Glutamatergic neuron (in vitro differentiated cells): ENCODE measurements at places on chromosomes 2 and 18.

- peak overlapping the region; percentile 34 for H3K4me3 ChIP-seq
- no peak for DNase-seq
- peaks cover 18% of the 10 kb centered on the region for H3K27me3 ChIP-seq
- H3K36me3 ChIP-seq: no peaks in the 10 kb centered on the region
- no peak overlapping the region for H3K27ac ChIP-seq
These were observed 123.1 kb downstream of the CELF4 start for GRCh38 chr18:37442477-37442876.

DNA sequence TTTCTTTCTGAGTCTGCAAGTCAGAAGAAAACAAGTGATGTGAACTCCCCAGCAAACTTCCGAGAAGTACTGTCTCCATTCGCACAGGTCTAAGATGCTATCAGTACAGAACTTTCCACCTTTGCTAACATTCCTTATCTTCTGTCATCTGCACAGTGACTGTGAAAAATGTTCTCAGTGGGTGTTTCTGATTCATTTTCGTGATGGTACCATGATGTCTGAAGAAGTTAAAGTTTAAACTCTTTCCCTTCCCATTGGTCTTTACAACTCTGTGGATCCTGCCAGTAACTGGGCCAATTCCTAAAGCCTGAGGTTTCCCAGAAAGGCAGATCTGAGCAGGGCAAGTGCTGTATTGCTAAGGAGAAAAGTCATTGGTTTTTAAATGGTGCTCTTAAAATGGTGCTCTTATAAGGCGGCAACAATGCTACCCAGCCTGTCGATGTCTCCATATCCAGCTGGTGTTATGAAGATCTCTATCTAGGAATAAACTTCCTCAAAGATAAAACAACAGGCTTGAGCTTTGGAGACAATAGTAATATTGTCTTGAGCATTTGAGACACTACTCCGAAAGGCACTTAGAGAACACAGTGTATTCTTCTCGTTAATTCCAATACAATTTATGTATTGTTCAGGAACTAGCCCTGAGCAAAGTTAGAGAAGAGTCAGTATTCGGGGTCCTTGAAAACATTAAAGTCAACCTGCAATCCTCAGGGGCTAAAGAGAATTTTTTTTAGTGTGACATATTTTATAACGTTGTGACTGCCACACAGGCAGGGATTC, 232.3 kb downstream of the OSR1 start:
- no peak overlapping the region for H3K4me3 ChIP-seq
- no peak overlapping the region for H3K27ac ChIP-seq
- H3K4me1 ChIP-seq: no peaks in the 10 kb centered on the region
- no peaks in the 10 kb centered on the region for H3K36me3 ChIP-seq
- no peaks in the 10 kb centered on the region for H3K27me3 ChIP-seq
- no peak for DNase-seq

GRCh38 chr2:195533771-195534642, 123.0 kb upstream of the SLC39A10 start:
- no peaks in the 10 kb centered on the region for H3K27me3 ChIP-seq
- H3K36me3 ChIP-seq: no peaks in the 10 kb centered on the region
- H3K27ac ChIP-seq: no peak overlapping the region
- no peak for DNase-seq
- H3K4me1 ChIP-seq: no peaks in the 10 kb centered on the region
- H3K4me3 ChIP-seq: no peak overlapping the region

DNA sequence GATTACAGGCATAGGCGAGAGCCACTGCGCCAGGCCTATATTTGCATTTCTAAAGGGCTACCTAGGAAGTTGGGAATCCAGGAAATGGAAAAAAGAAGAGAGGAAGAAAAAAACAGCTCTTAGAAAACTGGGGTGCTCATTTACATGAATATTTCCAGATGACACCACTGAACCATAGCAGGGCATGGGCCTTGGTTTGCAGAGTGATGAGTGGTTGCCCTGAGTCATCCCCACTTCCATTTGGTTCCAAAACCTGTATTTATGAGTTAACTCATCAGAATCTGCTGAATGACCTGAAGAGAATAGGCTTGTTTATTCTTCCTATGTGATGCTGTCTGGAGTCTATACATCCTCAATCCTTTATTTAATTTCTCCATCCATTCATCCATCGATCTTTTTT, 36.2 kb downstream of the EHD3 start:
- no peak overlapping the region for H3K4me3 ChIP-seq
- H3K36me3 ChIP-seq: no peaks in the 10 kb centered on the region
- peaks cover 2% of the 10 kb centered on the region for H3K27me3 ChIP-seq
- peaks cover 21% of the 10 kb centered on the region for H3K4me1 ChIP-seq
- no peak overlapping the region for H3K27ac ChIP-seq
- DNase-seq: no peak

DNA sequence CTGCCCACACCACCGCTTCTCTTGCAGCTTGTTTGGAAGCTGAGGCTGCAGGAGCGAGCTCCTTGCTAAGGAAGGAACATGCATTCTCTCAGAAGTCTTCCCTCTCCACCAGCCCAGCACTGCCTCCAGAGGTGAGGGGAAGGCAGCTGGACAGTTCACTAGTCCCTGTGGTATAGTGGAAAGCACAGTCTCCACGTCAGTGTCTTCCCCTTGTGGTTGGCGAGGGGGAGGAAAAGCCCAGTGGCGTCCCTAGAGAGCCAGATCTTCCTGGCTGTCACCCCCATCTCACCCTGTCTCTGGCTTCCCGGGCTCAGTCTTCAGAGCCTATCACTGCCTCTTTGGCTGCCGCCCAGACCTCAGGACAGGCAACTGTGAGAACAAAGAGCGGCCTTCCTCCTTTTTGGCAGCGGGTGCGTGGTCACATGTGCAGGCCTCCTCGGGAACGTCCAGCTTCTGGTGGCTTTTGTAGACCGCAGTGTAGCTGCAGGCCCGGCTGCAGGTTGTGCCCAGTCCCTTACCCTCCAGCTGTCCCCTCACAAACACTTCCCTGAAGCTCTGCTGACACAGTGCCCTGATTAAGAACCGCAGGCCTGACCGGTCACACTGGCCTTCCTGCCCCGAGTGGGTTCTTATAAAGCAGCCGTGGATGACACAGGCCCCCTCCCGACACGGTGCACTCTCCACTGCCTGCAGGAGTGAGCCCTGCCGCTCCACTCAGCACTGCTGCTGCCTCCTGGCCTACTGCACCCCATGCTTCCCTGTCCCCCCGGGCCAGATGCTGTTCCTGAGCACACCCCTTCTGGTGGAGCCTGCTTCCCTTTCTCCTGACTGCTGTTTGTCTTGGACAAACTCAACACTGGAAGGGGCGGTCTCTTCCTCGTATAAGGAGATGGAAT, 90.9 kb downstream of the RNF144A start:
- H3K36me3 ChIP-seq: peaks cover 5% of the 10 kb centered on the region
- DNase-seq: no peak
- H3K27me3 ChIP-seq: no peaks in the 10 kb centered on the region
- peaks cover 52% of the 10 kb centered on the region for H3K4me1 ChIP-seq
- peak overlapping the region; percentile 73 for H3K27ac ChIP-seq

DNA sequence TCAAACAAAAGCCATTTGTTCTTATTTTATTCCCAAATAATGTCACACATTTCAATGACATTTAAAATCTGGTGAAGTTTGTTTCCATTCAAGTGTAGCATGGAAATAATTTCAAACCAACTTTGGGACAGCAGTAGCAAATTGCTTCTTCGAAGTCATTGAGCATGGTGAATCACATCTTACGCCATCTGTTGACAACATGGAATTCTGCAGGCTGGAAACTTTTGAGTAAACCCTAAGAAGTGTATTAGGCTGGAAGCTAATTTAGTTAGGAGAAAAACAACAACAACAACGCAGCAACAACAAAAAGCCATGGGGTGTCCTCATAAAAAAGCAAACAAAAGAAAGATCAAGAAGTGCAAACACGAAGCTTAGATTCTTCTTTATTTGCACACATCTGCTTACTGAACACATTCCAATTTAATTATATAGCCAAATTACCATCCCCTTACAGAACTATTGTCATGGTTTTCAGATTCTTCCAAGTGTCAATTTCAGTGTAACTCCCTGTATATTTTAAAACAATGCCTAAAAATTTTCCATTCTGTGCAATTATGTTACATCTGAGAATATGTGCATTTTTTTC, 659.0 kb upstream of the CDH7 start:
- no peaks in the 10 kb centered on the region for H3K36me3 ChIP-seq
- H3K27ac ChIP-seq: peak overlapping the region; percentile 83
- peaks cover 16% of the 10 kb centered on the region for H3K4me1 ChIP-seq

DNA sequence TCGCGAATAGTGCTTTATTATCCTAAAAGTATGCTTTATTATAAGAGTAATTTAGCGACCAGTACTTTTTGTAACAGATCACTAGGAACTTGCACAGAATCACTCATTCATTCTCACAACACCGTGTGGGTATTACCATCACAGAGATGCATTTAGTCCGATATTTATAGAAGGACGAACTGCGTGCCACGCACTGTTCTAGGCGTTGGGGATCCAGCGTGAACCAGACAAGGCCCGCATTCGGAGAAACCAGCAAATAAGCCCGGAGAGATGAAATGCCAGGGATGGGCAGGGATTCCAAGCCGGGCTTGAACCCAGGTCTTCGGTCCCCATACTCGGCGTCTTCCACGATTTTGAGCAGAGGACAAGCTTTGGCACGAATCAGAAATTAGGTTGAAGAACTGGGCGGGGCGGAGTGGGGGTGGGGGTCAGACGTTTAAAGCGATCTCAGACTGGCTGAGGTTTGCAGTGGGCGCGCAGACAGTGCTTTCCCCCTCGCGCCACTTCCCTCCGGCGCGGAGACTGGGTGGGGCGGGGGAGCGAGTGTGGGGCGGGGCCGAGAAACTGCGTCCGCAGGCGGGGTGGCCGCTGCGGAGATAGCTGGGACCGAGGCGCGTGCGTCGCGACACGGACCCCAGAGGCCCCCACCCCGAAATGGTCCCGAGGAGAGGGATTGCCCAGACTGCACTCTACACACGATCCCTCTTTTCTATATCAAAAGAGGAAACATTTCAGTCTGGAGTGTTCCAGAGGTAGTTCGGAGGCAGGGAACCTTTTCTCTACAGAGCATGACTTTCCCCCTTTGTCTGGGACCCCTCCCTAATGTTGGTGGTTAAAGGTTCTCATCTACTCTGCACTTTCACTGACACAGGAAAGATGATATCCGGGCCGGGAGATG, 1.1 kb upstream of the CXCR4 start:
- peaks cover 28% of the 10 kb centered on the region for H3K4me1 ChIP-seq
- H3K27me3 ChIP-seq: no peaks in the 10 kb centered on the region
- peak overlapping the region; percentile 81 for H3K27ac ChIP-seq
- peak overlapping the region; percentile 92 for H3K4me3 ChIP-seq
- peak; percentile 86 for DNase-seq

GRCh38 chr2:71880846-71881610, 266.6 kb downstream of the CYP26B1 start:
- H3K4me3 ChIP-seq: no peak overlapping the region
- no peak overlapping the region for H3K27ac ChIP-seq
- H3K4me1 ChIP-seq: peaks cover 4% of the 10 kb centered on the region
- H3K36me3 ChIP-seq: no peaks in the 10 kb centered on the region
- H3K27me3 ChIP-seq: peaks cover 3% of the 10 kb centered on the region

DNA sequence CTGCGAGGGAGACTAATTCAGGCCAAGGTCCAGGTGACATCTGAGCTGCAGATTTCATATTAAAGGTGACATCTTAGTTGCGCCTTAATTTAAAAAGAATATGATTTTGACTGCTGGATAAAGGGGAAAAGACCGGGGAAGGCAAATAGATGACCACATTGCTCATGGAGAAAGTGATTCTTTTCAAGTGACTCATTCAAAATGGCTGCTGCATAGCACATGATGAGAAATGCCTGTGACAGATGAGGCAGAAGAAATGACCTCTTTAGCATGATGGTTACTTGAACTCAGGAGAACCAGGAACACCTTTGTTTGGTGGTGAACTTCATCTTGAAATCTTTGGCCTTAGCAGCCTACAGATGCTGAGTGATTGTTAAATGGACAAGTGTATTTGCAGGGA, 385.8 kb upstream of the TRIB2 start:
- peaks cover 4% of the 10 kb centered on the region for H3K36me3 ChIP-seq
- DNase-seq: no peak
- no peaks in the 10 kb centered on the region for H3K27me3 ChIP-seq
- H3K4me3 ChIP-seq: no peak overlapping the region
- no peak overlapping the region for H3K27ac ChIP-seq

- H3K27me3 ChIP-seq: no peaks in the 10 kb centered on the region
- H3K36me3 ChIP-seq: no peaks in the 10 kb centered on the region
- H3K4me3 ChIP-seq: no peak overlapping the region
These were observed 38.2 kb downstream of the FHOD3 start for GRCh38 chr18:36335476-36336279.

DNA sequence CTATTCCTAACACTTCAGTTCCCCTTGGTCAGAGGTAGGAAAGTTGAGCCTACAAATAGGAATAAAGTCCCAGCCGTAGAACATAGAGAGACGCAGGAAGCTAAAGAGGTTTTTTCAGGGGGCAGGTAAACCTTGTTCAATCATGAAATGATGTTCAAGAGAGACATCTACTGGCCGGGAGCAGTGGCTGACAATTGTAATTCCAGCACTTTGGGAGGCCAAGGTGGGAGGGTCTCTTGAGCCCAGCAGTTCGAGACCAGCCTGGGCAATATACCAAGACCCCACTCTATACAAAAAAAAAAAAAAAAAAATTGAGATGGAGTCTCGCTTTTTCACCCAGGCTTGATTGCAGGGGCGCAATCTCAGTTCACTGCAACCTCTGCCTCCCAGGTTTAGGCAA, 66.7 kb upstream of the DNAJC10 start:
- H3K4me3 ChIP-seq: no peak overlapping the region
- no peak overlapping the region for H3K27ac ChIP-seq
- peak; percentile 25 for DNase-seq
- H3K36me3 ChIP-seq: no peaks in the 10 kb centered on the region

- H3K27me3 ChIP-seq: peaks cover 2% of the 10 kb centered on the region
- H3K27ac ChIP-seq: peak overlapping the region; percentile 18
- peaks cover 46% of the 10 kb centered on the region for H3K4me1 ChIP-seq
- no peak overlapping the region for H3K4me3 ChIP-seq
- no peak for DNase-seq
- H3K36me3 ChIP-seq: no peaks in the 10 kb centered on the region
These were observed 77.9 kb downstream of the LIMS1 start for GRCh38 chr2:108612153-108612513.

GRCh38 chr2:43531251-43531650, 64.6 kb downstream of the THADA start:
- no peaks in the 10 kb centered on the region for H3K4me1 ChIP-seq
- H3K27me3 ChIP-seq: no peaks in the 10 kb centered on the region
- no peak for DNase-seq
- H3K27ac ChIP-seq: no peak overlapping the region
- no peak overlapping the region for H3K4me3 ChIP-seq

- peaks cover 4% of the 10 kb centered on the region for H3K36me3 ChIP-seq
- H3K4me3 ChIP-seq: no peak overlapping the region
- no peak for DNase-seq
- no peak overlapping the region for H3K27ac ChIP-seq
- H3K4me1 ChIP-seq: no peaks in the 10 kb centered on the region
These were observed 90.5 kb downstream of the GALNT1 start for GRCh38 chr18:35671966-35672603.

GRCh38 chr18:5518179-5518770, 25.5 kb downstream of the EPB41L3 start:
- H3K27me3 ChIP-seq: peaks cover 2% of the 10 kb centered on the region
- peaks cover 78% of the 10 kb centered on the region for H3K4me1 ChIP-seq
- H3K27ac ChIP-seq: peak overlapping the region; percentile 95
- no peak for DNase-seq

GRCh38 chr18:76725445-76725844, 96.9 kb upstream of the ZNF236 start:
- no peak overlapping the region for H3K4me3 ChIP-seq
- no peak for DNase-seq
- H3K36me3 ChIP-seq: peaks cover 8% of the 10 kb centered on the region
- H3K4me1 ChIP-seq: no peaks in the 10 kb centered on the region
- H3K27ac ChIP-seq: no peak overlapping the region
- H3K27me3 ChIP-seq: no peaks in the 10 kb centered on the region

- no peak overlapping the region for H3K4me3 ChIP-seq
- no peaks in the 10 kb centered on the region for H3K36me3 ChIP-seq
- no peak overlapping the region for H3K27ac ChIP-seq
- no peaks in the 10 kb centered on the region for H3K4me1 ChIP-seq
- no peaks in the 10 kb centered on the region for H3K27me3 ChIP-seq
These were observed 10.3 kb upstream of the FTCDNL1 start for GRCh38 chr2:199861132-199861774.
